ENCODE measurements at places on chromosomes 2 and 18.

DNA sequence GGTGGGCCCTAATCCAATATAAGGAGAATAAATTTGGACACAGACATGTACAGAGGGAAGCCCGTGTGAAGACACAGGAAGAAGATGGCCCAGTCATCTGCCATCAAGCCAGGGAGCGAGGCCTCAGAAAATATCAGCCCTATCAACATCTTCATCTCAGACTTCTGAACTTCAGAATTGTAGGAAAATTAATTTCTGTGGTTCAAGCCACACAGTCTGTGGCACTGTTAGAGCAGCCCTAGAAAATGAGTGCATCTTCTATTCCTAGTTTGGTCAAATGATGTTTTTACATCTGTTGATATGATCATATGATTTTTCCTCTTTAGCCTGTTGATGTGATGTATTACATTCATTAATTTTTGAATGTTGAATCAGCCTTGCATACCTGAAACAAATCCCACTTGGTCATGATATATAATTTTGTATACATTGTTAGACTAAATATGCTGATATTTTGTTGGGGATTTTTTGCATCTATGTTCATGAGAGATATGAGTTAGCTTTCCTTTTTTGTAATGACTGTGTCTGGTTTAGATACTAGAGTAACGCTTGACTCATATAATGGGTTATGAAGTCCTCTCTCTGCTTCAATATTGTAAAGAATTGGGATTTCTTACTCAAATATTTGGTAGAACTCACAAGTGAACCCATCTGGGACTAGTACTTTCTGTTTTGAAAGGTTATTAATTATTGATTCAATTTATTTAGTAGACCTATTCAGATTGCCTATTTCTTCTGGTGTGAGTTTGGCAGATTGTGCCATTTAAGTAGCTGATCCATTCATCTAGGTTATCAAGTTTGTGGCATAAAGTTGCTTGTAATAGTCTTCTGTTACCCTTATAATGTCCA, 451.4 kb downstream of the EIPR1 start:
- H3K27me3 ChIP-seq, result no peaks in the 10 kb centered on the region
- H3K4me3 ChIP-seq, result no peak overlapping the region
- H3K4me1 ChIP-seq, result no peaks in the 10 kb centered on the region
- no peak for DNase-seq

GRCh38 chr2:82491591-82491990, 1967.5 kb downstream of the SUCLG1 start:
- no peaks in the 10 kb centered on the region for H3K36me3 ChIP-seq
- no peaks in the 10 kb centered on the region for H3K27me3 ChIP-seq
- H3K4me1 ChIP-seq, result no peaks in the 10 kb centered on the region

DNA sequence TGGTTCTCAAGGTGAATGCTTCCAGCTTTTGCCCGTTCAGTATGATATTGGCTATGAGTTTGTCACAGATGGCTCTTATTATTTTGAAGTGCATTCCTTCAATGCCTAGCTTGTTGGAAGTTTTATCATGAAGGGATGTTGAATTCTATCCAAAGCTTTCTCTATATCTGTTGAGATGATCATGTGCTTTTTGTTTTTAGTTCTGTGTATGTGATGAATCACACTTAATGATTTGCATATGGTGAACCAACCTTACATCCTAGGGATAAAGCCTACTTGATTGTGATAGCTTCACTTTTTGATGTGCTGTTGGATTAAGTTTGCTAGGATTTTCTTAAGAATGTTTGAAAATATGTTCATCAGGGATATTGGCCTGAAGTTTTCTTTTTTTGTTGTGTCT, 112.1 kb downstream of the MBD2 start:
- H3K4me3 ChIP-seq, result no peak overlapping the region
- no peak overlapping the region for H3K27ac ChIP-seq
- H3K27me3 ChIP-seq, result no peaks in the 10 kb centered on the region

- no peak overlapping the region for H3K27ac ChIP-seq
- peaks cover 4% of the 10 kb centered on the region for H3K4me1 ChIP-seq
- peaks cover 18% of the 10 kb centered on the region for H3K36me3 ChIP-seq
These were observed 36.7 kb downstream of the SFXN5 start for GRCh38 chr2:73034661-73035375.

- no peaks in the 10 kb centered on the region for H3K36me3 ChIP-seq
- H3K4me3 ChIP-seq, result no peak overlapping the region
- H3K4me1 ChIP-seq, result peaks cover 9% of the 10 kb centered on the region
- DNase-seq, result no peak
These were observed 3.4 kb upstream of the HSBP1L1 start for GRCh38 chr18:79960921-79961526.

DNA sequence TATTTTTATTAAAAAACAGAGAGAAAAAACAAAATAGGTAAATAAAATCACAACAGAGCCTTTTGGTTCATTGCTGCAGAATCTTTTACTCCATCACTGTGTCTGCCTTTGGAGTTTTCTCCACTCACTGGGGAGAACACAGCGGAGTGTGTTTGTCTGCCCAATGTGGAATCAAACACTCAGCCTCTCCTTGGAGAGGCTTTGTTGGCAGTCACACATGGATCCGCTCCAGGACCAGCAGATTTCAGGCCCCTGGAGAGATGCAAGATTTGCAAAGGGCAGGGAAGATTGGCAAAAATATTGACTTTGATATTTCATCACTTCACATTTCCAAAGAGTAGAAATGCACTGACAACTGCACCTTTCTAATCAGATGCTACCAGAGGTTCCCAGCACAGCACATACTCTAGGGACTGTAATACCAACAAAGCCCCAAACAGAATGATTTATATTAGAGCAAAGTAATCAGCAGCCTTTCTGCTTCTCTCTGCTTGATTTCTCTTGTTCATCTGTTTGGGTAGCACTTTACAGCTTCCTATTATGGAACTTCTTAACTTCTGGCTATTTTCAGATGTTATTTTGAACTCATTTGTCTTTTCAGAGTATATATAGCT, 1898.8 kb upstream of the PIK3C3 start:
- no peak for DNase-seq
- H3K4me1 ChIP-seq, result no peaks in the 10 kb centered on the region
- no peak overlapping the region for H3K4me3 ChIP-seq

DNA sequence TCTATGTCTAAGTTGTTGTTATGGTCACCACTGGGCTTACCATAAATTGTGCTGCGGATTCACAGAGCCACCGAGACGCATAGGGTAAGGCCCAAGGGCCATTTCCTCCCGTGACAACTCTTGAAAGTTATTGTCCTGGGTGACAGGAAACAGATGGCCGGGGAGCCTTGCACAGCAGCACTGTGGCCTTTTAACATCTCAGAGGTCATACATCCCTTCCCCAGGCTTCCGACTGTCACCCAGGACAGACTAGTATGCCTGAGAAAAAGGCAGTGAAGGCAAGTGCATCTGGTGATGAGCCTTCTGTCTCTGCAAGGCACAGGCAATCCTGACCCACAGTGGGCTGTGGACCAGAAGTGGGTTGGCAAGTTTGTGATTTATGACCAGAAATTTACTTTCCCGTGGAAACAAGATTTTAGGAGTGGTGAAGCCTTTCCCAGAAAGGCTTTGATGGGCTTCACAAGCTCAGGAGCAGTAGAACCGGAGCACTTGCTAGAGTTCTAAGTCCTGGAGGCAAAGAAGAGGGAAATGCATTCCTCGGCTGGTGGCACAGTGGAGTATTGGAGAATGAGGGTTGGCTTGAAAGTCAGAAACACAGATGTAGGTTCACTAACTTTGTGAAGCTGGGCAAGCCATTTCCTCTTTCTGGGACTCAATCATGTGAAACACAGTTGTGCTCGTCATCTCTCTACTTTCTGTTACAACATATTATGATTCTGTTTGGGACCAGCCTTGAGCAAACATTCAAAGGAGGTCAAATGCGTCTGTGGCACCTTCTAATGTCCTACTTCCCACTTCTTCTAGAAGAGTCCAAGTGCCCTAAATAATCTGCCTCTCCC, 2.0 kb upstream of the CAPN14 start:
- no peak overlapping the region for H3K4me3 ChIP-seq
- no peaks in the 10 kb centered on the region for H3K36me3 ChIP-seq
- H3K4me1 ChIP-seq, result peaks cover 4% of the 10 kb centered on the region
- no peak for DNase-seq
- H3K27ac ChIP-seq, result no peak overlapping the region

DNA sequence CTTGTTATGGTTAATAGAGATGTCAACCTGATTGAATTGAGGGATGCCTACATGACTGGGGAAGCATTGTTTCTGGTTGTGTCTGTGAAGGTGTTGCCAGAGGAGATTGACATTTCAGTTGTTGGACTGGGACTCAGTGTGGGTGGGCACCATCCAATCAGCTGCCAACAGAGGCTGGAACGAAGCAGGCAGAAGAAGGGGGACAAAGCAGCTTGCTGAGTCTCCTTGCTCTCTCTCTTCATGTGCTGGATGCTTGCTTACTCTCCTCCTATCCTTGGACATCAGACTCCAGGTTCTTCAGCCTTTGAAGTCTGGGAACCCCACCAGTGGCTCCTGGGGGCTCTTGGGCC, 22.2 kb upstream of the SMAD4 start:
- peaks cover 12% of the 10 kb centered on the region for H3K4me1 ChIP-seq
- H3K27ac ChIP-seq, result no peak overlapping the region
- H3K36me3 ChIP-seq, result no peaks in the 10 kb centered on the region
- DNase-seq, result no peak
- no peaks in the 10 kb centered on the region for H3K27me3 ChIP-seq

DNA sequence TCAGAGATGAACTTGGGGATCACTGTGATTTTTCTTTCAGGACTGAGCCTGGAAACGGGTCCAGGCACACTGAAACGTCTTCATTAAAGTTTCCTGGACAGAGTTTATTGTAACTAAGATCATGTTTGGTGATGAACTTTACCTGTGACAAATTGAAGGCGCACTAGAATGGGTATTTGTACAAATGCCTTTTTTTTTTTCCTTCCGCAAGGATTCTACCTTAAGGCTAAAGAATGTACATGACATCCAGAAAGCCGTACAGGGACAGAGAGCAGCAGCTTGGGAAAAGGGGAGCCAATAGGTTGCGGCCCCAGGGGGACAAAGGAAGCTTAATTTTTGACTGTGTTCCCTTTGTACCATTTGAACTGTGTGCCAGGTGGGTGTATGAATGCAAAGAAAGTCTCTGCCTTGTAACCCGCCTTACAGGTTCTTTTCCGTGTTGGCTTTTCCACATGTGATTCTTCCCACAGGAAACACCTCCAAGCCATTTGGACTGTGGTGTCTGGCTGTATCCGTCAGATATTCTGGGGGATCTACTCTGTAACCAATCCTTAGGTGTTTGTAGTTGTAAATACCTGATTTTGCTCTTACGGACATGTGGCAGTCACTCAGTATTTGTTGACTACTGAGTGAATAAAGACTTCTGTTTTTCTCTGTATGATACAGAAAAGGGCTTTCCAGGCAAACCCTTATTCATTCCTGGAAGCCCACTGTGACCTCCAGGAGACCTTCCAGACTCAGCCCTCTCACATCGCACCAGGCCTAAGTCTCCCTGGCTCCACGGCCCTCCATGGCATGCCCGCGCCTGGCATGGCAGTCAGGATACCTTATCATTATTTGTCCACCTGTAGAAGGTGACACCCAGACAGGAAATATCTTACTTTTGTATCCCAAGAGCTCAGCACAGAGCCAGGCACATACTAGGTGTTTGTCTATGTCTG, 1.1 kb downstream of the LRRFIP1 start:
- peaks cover 23% of the 10 kb centered on the region for H3K4me1 ChIP-seq
- H3K36me3 ChIP-seq, result no peaks in the 10 kb centered on the region
- DNase-seq, result no peak
- H3K4me3 ChIP-seq, result peak overlapping the region; percentile 64
- peak overlapping the region; percentile 93 for H3K27ac ChIP-seq

GRCh38 chr2:215660687-215661086, 224.8 kb upstream of the FN1 start:
- H3K27me3 ChIP-seq, result no peaks in the 10 kb centered on the region
- no peaks in the 10 kb centered on the region for H3K4me1 ChIP-seq
- H3K4me3 ChIP-seq, result no peak overlapping the region
- H3K27ac ChIP-seq, result no peak overlapping the region
- no peaks in the 10 kb centered on the region for H3K36me3 ChIP-seq

DNA sequence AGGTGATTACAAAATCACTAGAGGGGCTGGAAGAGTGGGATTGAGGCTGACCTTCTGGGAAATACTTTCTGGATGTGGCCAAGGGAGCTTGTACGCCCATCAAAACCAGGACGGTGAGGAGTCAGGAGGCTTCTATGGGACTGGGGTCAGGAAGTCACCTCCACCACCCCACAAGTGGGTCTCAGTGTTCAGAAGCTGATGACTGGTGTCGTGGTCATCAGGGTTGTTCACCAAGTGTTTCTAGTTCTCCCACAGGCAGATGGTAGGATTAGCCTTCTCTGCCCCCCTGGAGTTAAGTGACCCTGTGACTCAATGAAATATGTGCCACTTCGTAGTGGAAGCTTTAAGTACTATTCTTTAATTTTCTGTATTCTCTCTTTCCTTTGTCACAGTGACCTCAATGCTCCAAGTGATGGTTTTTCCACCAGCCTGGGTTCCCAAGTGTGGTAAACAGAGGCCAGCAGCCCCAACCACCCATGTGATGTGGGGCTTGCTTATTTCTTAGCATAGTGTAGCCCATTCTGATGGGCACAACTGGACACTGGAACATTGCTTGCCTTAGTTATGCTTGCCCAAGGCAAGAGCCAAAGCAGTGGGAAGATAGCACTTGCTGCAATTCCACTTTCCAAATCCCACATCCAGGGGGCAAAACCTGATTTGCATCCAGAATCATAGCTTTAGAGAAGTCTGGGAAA, 258.8 kb downstream of the CYP26B1 start:
- no peak overlapping the region for H3K4me3 ChIP-seq
- H3K27ac ChIP-seq, result no peak overlapping the region
- no peaks in the 10 kb centered on the region for H3K4me1 ChIP-seq
- H3K36me3 ChIP-seq, result no peaks in the 10 kb centered on the region
- no peaks in the 10 kb centered on the region for H3K27me3 ChIP-seq
- no peak for DNase-seq

DNA sequence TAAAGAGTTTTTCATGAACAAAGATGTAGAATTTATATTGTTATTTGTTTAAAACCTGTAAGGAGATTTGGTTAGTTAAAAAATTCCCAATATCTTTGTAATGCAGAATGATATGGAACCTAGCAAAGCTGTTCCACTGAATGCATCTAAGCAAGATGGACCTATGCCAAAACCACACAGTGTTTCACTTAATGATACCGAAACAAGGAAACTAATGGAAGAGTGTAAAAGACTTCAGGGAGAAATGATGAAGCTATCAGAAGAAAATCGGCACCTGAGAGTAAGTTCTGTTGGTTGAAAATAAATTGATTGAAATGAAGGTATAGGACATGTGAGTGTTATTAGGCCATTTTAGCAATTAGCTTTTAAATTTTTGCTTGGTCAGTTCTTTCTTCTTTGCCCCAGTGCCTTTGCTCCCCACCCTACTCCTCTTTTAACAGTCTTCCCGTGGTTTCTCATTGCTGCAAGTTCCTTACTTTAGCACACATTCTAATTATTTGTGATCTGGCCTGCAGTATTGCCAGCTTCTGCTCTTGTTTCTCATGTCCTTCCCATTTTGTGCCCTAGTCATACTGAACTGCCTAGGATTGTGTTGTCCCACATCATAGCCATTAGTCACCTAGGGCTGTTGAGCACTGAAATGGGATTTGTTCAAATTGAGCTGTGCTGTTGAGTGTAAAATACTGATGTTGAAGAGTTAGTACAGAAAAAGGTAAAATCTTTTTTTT, 36.6 kb downstream of the VAPA start:
- H3K4me1 ChIP-seq, result no peaks in the 10 kb centered on the region
- no peaks in the 10 kb centered on the region for H3K27me3 ChIP-seq
- peaks cover 91% of the 10 kb centered on the region for H3K36me3 ChIP-seq
- H3K4me3 ChIP-seq, result no peak overlapping the region
- DNase-seq, result no peak

All from heart right ventricle (tissue), 16 donors.